Brain (organoid and tissue), 16 donors: ENCODE measurements at places on chromosomes 12 and 14.
A peak's percentile ranks its signal among the peaks of the same experiment; 100 is the strongest.

- no peak for DNase-seq
These were observed 42.4 kb downstream of the TMEM30B start for GRCh38 chr14:61238611-61239245.

- DNase-seq = peak; percentile 43
These were observed 167.7 kb upstream of the AMIGO2 start for GRCh38 chr12:47247418-47247817.

DNA sequence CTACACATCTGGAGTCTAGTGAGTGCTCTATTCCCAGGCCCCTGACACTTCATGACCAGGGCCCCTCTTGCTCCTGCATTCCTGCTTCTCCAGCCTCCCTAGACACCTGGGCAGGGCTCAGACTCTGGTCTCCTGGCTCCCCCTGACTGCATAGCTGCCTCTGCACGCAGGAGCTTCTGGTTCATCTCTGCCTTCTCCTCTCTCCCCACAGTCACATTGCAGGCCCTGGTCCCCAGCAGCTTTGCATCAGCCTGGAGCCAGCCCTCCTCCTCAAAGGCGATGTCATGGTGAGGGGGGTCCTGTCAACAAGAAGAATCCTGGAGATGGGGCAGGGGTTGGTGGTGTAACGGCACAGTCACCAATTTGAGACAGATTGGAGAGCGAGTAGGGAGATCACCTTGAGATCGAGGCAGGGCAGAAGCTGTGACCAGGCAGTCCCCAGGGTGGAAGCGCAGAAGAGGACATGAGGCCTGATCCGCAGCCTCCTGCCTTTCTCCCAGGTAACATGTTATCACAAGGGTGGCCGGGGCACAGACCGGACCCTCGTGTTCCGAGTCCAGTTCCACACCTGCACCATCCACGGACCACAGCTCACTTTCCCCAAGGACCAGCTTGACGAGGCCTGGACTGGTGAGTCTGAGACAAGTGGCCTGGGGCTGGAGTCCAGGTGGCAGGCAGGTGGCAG lies 8.1 kb downstream of the TNS2 start:
- DNase-seq = no peak

GRCh38 chr12:86230516-86231146 lies 25.6 kb downstream of the MGAT4C start:
- no peak for DNase-seq

DNA sequence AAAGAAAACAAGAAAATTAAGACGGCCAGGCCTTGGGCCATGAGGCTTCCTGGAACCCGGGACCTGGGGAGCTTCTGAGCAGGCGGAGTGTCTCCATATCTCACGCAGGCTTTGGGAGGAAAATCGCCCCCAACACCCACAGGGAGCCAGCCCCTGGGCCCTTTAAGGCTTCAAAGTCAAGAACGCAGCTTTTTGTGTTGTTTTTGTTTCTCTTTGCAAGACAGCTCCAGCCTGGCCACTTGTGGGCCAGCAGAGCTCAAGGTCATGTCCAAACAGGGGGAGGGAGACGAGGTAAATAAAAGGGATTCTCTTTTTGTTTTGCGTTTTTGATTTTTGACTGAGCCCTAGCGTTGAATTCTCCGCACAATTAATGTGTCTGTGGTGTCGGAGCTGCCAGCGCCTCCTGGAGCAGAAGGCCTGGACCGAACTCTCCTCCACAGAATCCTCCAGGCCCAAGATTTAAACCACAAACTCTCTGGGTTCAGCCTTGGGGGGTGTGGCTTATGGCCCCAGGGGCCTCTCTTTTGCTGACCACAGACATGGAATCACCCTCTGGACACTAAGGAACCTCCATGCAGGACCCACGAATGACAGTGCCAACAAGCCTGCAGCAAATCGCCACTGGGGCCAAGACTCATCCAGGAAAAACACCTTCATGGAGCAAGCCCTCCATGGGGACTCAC lies 8.2 kb downstream of the SCARB1 start:
- DNase-seq = no peak

DNA sequence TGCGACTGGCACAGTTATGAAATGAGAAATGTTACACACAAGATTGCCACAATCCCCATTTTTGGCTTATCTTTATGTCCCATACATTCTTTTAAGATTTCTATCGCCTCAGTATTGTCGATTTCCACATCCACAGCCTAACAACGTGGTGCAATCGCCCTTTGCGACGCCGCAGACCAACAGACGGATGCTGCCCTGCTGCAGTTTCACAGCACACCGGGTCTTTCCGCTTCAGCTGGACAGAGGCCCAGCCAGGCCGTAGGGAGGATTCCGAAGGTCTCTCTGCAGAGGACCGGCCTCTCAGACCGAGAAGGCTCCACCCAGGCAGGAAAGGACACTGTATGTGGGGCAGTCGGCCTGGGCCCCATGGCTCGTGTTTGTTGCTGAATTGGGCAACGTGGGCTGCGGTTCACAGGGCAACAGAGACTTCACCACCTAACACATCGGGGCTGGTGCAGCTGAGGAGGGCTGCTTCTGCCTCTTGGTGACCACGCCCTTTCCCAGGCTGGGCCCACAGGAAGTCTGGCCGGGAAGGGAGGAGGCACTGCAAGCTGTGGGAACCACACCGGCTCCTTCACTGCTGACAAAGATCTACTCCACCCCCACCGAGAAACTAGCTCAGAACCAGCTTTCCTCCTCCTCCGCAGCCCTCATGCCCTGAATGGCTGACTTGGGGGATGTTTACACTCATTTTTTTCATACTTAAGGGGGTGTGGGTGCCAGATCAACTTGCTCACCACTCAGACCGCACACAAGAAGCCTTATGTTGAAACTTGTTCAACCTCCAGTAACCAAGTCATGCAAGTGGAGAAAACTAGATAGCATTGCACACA lies 32.9 kb upstream of the MDM1 start:
- no peak for DNase-seq
